CD8-positive, alpha-beta memory T cell (primary cell): ENCODE measurements at places on chromosomes 1 and 21.

- DNase-seq: no peak
Observed at GRCh38 chr1:65632235-65632634, 160.5 kb upstream of the PDE4B start.

- no peak for DNase-seq
Observed at GRCh38 chr1:54355931-54356679, 50.1 kb downstream of the SSBP3 start.

- DNase-seq: no peak
Observed at GRCh38 chr1:71522721-71523120, 441.9 kb upstream of the ZRANB2 start.

DNA sequence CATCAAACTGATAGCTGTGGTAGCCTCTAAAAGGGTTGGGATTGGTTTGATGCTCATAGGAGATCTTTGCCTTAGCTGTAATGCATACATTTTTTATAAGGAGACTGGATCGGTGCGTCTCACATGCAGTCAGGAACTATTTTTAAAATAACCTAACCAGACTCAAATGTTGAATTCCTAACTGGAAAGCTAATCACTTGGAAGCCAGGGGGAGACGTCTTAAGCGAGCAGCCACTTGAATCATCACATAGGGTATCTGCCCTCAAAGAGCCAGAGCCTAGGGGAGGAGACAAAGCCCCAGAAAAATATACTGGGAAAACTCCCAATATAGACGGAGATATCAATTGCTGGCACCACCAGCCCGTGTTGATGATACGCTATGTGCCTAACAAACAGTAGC is 61.7 kb upstream of the PUM1 start:
- DNase-seq: no peak

- DNase-seq: no peak
Observed at GRCh38 chr1:162872981-162873380, 12.0 kb upstream of the CCDC190 start.

- no peak for DNase-seq
Observed at GRCh38 chr1:86596224-86596623, 49.3 kb downstream of the CLCA4 start.

GRCh38 chr1:202143768-202144401 is 652 bp downstream of the ARL8A start:
- DNase-seq: no peak
